ENCODE measurements at places on chromosomes 6 and 20.

DNA sequence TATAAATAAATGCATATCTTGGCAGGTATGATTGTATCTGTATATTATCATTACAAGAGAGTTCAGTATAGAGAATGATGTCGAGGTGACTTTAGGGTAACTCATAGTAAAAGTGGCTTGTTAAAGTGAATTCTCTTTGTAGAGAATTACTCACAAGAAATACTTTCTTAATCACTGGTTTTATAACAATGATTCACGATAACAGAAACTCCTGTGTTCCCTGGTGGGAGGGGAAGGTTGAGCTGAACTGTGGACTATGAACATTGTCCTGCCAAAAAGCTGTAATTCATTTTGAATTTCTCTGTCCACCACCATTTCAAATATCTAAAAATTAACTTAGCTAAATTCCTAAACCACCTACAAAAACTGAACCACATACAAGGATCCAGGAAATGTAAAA is 7.7 kb downstream of the TPMT start:
- no peak for DNase-seq

DNA sequence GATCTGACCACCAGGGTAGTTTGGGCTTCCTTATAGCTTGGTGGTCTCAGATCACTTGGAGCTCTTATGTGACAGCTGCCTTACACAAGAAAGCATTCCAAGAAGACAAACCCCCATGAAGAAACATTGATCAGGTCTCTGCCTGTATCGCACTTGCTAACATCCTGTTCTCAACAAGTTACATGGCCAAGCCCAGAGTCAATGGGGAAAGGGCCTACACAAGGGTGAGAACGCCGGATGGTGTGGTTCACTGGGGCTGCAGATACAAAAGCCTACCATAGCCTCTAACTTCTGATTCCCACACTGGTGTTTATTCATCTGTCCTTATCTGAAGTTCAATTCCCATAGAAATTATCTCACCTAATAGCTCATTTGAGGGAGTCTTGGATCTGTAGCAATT is 235.5 kb downstream of the SYNDIG1 start:
- no peak for DNase-seq

DNA sequence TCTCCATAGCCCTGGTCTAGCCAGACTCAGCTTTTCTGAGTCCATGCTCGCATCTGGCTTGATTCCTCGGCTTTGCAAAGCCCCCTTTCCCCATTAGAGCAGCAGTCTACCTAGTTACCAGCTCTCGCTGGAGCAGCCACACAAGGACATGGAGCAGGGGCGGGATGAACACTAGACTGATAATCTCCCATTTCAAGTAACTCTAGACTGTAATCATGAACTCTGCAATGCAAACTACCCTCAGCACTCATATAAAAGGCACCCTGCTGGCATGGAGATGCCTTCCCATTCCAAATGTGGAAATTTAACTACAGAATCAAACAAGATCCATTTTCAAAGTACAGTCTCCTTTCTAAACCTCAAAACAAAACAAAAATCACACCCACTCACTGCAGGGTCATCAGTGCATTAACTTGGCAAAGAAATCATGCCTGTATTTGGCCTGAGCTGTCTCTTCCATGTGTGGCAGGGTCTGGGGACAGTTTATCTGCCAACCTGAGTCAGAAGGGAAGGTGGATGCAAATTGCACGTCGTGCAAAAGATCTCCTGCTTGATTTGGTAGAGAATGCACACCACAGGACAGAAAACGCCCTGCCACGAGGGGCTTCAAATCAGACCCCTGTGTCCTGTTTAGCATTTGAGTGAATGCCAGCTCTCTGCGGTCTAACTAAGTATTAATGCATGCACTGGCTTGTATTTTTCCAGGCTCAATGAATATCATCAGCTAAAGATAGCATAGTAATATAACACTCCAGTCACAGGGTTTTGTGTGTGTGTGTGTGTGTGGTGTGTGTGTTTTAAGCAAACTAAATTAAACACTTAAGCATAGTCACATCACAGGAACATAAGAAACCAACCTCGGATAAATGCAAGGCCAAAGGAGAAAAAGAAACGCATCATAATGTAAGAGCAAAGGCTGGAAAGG is 85.3 kb downstream of the MYLK4 start:
- peak; percentile 17 for DNase-seq

GRCh38 chr6:91691449-91691848 is 1104.6 kb upstream of the MAP3K7 start:
- no peak for DNase-seq

DNA sequence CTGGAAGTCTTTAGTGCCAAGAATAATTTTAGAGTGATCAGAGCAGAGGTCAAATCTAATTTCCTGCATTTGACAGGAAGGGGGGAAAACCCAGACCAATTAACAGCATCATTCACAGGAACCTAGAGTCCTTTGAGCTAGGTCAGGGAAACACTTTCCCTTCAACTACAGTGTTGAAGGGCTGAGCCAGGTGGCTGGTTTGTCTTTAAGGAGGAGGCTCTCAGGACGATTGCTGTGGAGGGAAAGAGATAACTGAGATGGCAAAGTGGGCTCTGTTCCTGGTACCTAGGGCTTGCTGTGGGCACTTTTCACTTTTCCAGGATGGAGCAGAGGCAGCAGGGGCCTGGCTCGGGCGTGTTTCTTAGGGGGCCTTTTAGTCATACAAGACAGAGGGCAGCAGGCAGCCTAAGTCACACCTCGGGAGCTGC is 111.9 kb downstream of the SCML4 start:
- DNase-seq: no peak

DNA sequence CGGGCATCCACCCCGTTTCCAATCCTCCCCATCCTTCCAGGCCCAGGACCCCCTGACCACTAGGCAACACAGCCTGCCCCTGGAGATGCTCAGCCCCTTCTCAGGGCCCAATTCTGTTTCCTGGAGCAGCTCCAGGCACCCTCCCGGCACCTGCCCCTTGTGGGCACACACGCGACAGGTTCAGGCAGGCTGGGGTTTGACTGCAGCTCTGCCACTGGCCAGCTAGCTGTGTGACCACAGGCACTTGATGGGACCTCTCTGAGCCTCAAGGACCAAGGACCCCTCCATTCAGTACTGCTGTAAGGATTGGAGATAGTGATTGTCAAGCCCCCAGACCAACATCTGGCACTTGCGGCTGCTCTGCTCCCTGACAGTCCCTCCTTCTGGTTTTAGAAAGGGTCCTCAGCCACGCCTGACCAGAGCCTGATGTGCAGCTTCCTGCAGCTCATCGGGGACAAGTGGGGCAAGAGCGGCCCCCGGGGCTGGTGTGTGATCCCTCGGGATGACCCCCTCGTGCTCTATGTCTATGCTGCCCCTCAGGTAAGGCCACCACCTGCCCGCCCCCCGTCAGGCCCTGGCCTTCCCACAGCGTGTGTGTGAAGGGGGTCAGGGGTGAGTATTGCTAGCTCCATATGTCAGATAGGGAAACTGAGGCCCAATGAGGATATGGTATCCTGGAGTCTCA is 21.7 kb downstream of the FGD2 start:
- no peak for DNase-seq

GRCh38 chr6:34195726-34196115 is 41.0 kb upstream of the HMGA1 start:
- DNase-seq: no peak

DNA sequence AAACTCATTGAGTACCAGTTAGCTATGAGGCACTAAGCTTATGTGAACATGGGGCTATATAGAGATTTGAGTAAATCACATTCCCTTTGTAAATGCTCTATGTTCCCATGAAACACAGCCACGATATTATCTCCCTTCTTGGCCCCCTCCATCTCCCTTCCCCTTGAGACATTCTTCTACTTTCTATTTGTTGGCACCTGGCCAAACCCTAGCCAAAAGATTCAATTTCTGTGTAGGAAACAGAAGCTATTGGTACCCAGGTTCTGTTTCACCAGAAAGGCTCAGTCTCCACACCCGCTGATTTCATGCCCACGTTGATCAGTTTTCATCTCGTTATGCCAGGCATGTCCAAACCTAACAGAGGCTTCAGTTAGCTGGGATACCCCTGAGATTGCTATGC is 145.5 kb upstream of the LAMP5 start:
- DNase-seq: no peak

DNA sequence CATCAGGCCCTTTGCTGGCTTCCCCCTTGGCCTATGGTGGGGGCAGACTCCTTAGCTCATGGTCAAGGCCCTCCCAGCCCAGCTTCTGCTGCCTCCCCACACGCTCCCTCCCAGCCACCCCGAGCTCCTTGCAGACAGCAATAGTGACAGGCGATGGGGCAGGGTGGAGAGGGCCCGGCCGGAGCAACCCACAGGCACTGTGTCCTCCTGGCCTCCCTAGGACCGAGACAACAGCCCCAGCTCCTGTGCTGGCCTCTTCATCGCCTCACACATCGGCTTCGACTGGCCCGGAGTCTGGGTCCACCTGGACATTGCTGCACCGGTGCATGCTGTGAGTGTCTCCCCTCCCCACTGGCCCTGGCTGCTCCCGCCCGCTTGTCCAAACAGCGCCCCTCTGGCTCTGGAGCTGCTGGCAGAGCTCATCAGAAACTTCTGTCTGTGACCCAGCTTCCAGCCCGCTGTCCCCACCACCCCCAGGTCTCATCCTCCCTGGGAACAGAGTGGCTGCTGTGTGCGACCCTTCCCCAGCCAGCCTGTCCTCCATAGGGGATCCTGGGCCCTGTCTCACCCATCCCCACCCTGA is 21.8 kb downstream of the NPEPL1 start:
- no peak for DNase-seq
